ENCODE measurements at places on chromosomes 2 and 18. TPM values are rescaled to one million over a fixed set of nuclear protein-coding genes. Genes with fewer than 3 reads are reported as not detected.

Gene ESPNL
- 0.27 TPM for polyA plus RNA-seq

Gene ZNF532
- 25.5 TPM for polyA plus RNA-seq

Gene IL1RL2
- 0.22 TPM for polyA plus RNA-seq

Gene GALNT13
- polyA plus RNA-seq, result 0.14 TPM

Gene GPR35
- 1.3 TPM for polyA plus RNA-seq

Gene CROCC2
- not detected for polyA plus RNA-seq

Gene TMEM237
- polyA plus RNA-seq, result 9.5 TPM

Gene LCT
- polyA plus RNA-seq, result not detected

Gene CD28
- polyA plus RNA-seq, result 0.21 TPM

Gene GTF2A1L
- polyA plus RNA-seq, result 0.14 TPM

Gene PLCL1
- 22.0 TPM for polyA plus RNA-seq

DNA sequence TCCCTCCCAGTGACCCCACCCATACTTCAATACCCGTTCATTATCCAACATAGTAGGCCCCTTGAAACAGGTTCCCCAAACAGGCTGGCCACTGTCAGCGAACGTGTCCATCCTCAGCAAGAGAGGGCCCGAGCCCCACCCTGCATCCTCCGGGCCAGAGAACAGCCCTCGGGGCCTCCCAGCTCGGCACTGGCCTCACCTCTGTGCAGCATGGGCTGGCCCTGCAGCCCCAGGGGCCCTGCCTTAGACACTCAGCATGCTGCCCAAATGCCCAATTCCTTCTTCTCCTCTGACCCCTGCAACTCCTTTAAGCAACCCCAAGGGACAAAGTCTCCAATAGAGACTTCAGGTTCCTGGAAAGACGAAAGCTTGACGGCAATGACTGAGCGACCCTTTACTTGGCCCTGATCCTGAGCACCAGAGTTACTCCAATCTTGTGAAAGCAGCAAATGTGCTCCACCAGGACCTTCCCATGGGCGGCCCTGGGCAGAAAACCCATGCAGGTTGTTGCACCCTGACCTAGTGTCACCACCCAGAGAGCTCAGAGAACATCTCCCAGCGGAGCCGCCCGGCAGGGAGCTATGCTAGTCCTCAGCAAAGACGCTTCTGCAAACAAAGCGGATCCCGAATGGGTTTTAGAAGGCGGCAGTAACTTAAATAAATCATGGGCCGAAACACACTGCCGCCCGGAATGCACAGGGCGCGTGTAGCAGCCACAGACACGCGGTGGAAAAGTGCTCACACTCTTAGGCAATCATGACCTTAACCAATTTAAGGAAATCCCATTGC lies 782 bp downstream of the COL6A3 start:
- peak; percentile 39 for DNase-seq

DNA sequence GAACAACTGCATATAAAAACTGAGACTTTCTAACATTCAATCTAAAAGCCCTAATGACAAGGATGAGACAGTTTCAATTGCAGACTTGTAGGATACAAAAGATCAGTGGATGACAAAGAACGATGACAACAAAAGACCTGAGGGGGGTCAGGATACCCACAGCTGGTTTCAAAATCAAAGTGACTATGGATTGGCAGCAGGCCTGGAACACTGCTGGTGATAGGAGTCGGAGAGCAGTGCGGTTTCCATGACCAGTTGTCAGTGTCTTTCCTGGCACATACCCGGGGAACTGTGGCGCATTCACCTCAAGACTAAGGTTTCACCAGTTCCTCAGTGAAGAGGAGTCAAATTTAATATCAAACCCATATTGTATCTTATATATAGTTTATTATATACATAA lies 42.0 kb downstream of the EHD3 start:
- DNase-seq, result no peak

GRCh38 chr2:34266908-34267697 lies 668.0 kb upstream of the FAM98A start:
- no peak for DNase-seq

- no peak for DNase-seq
Measured at GRCh38 chr2:200376513-200377354, 70.2 kb downstream of the SPATS2L start.

- DNase-seq, result no peak
Measured at GRCh38 chr18:23661735-23662308, 889 bp downstream of the ANKRD29 start.

DNA sequence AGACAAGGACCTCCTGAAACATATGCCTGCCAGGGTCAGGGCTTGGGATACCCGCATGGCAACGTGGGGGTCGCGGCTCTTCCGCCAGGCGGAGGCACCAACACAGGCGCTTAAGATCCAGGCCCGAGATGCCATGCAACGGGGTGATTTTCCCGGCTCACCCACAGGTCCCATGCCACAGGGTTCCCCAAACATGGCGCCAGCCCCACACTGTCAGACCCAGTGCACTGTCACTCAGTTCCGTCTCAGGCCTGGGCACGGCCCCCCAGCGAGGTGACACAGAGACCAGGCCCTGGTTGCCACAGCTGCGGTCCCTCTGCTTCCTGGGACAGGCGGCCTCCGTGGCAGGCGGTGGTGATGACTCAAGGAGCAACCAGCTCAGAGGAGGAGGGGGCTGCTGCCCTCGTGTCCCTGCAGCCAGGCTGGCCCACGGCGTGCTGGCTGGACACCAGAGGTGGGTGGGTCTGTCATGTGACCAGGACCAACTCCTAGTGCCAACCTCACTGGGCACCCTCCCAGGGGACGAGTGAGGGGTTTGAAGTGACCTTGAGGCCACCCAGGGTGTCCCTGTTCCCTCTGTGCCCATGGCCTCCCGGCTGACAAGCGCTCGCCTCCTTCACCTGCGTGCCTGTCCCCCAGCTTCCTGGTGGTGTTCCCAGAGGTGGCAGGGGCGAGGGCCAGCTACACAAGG lies 4.9 kb downstream of the PDCD1 start:
- peak; percentile 21 for DNase-seq

- peak; percentile 5 for DNase-seq
Measured at GRCh38 chr2:230944123-230944653, 19.1 kb upstream of the GPR55 start.

GRCh38 chr2:44142306-44142705 lies 26.4 kb upstream of the PPM1B start:
- DNase-seq, result no peak

DNA sequence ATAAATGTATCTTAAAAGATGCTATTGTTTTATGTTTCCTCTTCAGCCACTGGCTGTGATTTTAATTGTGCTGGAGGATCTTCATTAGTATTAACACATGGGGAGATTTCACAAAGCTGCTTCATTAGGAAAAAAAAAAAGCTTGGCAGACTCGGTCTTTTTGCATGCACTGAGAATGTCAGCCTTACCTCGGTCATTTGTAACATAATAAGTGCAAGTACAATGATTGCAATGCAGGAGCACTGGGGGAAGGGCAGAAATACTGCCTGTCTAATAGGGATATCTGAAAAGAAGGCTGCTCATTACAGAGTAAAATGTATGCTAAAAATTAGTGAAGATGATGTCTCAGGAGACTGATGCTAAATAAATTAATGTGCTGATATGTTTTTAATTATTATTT lies 1.3 kb upstream of the BAZ2B start:
- no peak for DNase-seq

GRCh38 chr2:78549766-78550165 lies 475.7 kb upstream of the REG3G start:
- no peak for DNase-seq

DNA sequence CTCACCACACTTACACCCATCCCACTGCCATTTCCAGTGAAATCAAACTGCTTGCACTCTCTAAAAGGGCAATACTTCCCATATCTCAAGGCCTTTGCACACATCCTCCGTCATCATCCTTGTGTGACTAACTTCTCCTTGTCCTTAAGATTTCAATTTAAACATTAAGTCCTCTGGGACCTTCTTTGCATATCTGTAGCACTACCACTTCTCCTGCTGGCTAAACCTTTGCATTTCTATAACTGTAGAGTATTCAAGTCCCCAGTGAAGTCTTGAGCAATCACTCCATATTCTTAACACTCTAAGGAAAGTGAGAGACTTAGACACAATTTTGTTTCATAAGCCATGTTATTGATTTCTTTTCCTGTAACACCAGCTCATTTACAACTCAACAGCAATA lies 136.8 kb upstream of the EPHA4 start:
- DNase-seq, result no peak

DNA sequence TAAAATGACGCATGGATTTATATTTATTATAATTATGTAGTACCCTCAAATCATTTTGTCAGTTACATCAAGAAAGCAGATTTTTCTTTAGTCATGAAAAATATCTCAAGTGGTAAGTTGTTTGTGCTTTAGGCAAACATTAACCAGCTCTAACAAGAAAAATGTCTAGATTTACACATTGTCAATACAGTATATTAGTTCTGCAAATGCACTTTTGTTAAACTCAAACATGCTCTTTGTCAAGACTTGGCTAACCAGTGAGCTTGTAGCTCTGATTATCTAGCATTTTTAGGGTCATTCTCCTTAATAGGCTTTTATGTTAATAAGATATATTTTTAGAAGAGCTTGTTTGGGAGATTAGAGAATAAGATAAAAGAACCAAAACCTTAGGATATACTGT lies 32.7 kb downstream of the SCRN3 start:
- DNase-seq, result no peak

DNA sequence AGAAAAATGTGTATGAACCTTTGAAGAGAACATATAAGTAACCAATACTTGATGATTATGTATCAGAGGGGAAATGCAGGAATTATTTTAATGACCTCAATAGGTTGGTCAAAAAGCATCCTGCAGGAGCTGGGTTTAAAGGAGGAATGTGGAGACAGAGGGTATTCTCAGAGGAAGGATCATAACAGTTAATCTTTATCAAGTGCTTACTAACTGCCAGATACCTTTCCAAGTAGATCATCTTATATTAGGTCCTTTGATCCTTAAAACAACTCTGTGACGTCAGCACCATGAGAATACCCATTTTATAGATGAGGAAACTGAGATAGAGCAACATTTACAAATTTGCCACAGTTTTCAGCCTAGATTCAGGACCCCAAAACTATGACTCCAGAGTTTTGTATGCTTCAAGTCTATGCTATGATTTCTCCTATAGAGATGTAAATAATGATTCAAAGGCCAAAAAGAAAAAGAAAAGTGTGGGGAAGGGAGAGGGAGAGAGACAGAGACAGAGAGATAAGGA lies 3.0 kb downstream of the RFTN2 start:
- no peak for DNase-seq

GRCh38 chr2:170739048-170739447 lies 23.9 kb downstream of the SP5 start:
- no peak for DNase-seq

DNA sequence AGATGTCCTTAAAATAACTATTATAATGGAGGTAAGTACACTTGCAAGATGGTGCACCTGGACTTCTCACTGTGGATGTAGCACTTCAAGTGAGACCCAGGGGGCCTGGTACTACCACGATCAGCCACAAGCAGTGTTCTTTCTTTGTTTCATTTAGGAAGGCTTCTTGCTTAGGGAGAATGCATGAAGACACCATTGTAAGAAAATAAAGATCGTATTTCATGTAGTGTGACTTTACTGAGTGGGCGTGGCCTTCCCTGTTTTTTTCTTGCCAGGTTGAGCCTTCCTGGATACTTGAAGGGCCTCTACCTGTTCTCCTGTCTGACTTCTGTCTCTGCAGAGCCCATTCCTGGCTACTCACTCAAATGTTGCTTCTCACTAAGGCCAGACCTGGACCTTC lies 615.6 kb upstream of the SOX11 start:
- DNase-seq, result no peak

DNA sequence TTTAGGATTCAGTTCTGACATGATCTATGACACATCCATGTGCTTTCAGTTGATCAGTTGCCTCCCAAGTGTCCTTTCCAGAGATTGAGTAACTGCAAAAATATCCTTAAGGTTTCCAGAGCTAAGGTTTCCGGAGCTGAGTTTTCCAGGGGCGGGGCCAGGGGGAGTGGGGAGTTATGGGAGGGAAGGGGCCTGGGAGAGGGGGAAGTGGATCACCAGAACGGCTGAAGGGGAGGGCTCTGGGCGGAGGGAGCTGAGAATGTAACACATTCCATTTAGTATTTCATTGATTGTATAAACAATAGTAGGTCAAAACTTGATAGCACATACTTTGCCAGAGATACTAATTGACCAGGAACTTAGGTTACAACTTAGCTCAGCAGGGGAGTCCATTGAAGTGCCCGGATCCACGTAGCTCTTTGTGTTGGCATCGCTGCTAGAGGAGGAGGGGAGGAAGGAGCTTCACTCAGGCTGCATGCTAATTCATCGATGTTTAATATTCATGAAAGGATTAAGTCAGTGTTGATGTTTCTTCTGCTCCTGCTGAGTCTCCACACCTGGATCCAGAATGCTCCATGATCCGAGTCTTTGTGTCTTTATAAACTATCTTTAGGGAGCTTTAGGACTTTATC lies 289.8 kb downstream of the ALPK2 start:
- no peak for DNase-seq

GRCh38 chr18:65749841-65750240 lies 971 bp upstream of the CDH7 start:
- no peak for DNase-seq

GRCh38 chr2:70045405-70045804 lies 41.9 kb upstream of the PCBP1 start:
- no peak for DNase-seq

- DNase-seq, result no peak
Measured at GRCh38 chr2:12727065-12727464, 10.3 kb downstream of the TRIB2 start.

- DNase-seq, result no peak
Measured at GRCh38 chr18:39959839-39960238, 1995.2 kb upstream of the PIK3C3 start.

- no peak for DNase-seq
Measured at GRCh38 chr18:4276953-4277585, 178.0 kb downstream of the DLGAP1 start.

GRCh38 chr2:139684286-139684860 lies 904.2 kb upstream of the NXPH2 start:
- DNase-seq, result no peak

DNA sequence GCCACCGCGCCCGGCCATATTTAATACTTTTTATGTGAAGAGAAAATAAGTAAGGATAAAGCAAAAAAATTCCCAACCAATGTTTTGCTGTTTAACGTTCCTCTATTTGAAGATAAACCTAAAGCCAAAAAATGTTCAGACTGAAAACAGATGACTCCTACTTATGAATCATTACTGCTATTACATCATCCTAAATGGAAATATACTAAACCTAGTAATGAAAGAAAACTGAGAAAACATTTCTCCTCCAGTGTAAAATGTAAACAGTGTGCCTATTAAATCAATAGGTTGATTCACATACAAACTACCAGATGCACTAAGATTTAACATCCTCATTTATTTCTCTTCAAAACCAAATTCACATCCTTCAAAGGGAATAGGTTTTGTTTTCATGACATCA lies 43.5 kb downstream of the CWC22 start:
- DNase-seq, result no peak

GRCh38 chr2:185998562-185999070 lies 260.0 kb downstream of the FSIP2 start:
- no peak for DNase-seq

GRCh38 chr2:18519914-18520450 lies 40.5 kb downstream of the RDH14 start:
- DNase-seq, result no peak

GRCh38 chr2:19109518-19109917 lies 248.9 kb downstream of the OSR1 start:
- no peak for DNase-seq
